Activated CD4-positive, alpha-beta T cell treated with anti-CD3 and anti-CD28 coated beads, Interleukin-2, amount 50 U/mL, for 24 hours (primary cell): ENCODE measurements at places on chromosomes 16 and 17.

- no peak for DNase-seq
Observed at GRCh38 chr16:24077966-24078365, 178.2 kb upstream of the CACNG3 start.

- no peak for DNase-seq
Observed at GRCh38 chr16:89893642-89894548, 20.5 kb downstream of the TCF25 start.

DNA sequence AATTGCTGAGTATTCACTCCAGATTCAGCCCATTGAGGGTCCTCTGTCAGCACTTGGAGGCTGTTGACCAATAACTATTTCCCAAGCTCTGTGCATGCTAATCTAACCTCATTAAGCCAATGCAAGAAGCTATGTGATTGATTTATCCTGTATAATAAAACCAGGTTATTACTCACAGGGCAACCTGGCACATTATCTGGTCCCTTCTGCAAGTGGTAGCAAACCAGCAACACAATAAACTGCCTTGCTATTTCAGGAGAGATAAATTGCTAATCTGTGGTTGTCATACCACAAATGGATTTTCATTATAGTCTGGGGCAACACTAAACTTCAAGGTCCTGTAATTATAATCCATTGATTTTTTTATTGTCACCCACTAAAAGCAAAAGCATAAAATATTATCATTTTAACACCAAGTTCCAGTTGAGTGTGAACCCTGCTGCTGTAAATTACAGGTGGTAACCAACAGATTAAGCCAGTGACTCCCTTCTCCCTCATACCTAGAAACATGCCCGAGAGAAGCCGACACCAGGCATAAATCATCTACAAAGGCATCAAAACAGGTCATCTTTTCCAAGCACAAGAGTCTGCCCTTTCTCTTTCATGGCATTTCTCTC, 51.1 kb upstream of the SOX9 start:
- DNase-seq = no peak

- no peak for DNase-seq
Observed at GRCh38 chr16:1038932-1039331, 33.6 kb upstream of the SSTR5 start.

DNA sequence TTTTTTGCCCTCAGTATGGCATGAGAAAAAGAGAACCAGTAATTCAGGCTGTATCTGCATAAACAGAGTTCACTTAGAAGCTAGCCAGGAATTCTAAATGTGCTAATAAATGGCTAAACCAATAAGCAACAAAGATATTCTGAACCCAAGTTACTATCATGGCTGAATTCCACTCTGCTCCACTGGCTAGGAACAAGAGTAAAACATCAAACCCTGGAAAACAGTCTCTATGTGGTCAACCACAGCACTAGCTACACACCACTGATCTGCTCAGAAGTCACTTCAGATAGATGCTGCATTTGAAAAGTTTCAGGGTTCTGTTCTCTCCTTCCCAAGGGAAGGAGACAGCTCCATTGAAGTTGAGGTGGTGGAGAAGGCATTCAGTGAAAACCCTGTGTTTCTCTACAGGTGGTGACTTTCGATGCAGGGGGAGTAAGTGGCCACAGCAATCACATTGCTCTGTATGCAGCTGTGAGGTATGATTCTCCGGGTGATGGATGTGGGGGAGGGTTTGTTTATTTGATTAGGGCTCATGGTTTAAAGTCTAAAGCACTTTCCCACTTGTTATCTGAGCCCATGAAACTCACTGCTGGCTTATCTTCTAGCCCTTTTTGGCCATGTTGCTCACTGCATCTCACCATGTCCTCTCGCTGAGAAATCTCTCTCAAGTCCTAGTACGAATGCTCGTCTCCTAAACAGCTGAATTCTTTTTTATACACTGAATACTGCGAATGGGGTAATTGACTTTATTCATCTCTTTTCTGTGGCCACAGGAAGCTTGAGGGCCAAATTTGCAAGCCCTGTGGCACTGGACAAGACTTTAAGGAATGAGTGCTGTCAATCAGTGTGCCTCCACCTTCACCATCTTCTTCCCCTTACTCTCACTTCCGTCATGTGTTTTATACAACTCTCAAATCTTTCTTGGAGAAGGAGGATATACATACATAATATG, 39.9 kb downstream of the CENPV start:
- no peak for DNase-seq

GRCh38 chr16:72665701-72666100, 382.2 kb downstream of the ZFHX3 start:
- no peak for DNase-seq

GRCh38 chr16:84144209-84144858, 643 bp downstream of the HSDL1 start:
- DNase-seq = peak; percentile 11

DNA sequence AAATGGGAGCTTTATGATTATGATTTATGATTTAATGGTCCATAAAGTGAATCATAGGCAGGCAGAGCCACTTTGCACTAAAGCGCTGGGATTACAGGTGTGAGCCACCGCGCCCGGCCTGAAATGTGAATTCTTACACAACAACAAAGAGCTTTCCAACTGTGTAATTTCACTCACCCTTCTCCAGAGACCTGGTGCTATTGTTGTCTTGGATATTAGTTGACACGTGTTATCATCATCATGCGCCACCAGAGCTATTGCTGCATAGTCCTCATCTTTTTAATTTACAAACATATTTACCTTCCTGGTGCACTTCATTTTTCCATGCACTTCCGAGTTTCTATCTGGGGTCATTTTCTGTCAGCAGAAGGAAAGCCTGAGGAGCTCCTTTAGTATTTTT, 4.8 kb upstream of the UTS2R start:
- no peak for DNase-seq

DNA sequence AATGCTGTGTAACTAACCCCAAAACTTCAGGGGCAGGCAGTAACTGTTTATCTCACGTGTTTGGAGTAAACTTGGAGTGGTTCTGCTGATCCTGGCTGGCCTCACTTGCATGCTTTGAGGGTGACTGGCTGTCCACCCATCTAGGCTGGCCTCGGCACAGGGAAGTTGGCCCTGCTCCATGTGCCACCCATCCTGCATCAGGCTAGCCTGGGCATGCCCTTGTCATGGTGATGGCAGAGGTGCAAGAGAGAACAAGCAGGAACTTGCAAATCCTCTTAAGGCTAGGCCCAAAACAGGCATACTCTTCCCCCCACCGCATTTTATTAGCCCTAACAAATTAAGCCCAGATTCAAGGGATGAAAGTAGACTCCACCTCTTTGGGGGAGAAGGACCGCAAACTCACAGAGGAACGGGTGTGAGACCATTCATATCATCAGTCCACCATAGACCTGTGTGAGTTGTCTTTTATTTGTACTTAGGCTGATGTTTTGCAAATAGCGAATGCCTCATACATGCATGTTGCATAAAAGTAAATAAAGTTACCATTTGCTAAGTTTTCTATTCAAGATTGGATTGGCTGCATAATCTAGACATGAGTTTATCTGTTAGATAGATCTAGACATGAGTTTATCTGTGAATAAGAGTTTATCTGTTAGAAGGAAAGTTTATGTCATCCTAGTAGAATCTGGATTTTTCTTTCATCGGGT, 221.0 kb downstream of the CCDC182 start:
- DNase-seq = no peak

DNA sequence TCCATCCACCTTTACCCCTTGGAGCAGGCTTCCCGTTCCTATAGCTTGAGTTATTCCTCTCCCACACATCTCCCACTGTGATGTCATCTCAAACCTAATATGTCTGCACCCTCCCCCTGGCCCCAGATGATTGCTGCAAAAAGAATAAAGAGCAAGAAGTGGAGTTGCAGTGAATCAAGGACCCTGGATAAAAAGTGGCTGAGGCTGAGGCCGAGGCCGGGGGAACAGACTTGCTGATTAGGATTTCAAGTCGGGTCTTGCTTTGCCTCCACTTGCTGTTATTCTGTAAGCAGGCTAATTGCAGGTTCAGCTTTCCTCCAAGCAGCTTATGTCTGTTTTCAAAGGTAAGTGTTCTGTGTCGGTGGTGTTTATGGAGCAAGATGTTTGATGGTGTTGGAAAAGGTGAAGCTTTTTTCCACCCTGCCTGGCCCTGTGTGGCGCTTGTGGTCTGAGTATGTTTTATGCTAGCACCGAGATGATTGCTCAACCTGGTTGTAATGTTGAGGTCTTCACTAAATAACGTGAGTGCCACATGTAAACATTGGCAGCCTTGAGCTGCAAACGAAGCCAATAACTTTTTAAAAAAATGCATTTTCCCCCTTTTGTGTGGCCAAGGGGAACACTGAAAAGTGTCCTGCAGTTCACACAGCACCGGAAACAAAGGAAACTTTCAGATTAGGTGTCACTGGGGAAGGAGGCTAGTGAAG, 15.4 kb downstream of the HS3ST3B1 start:
- no peak for DNase-seq

- no peak for DNase-seq
Observed at GRCh38 chr16:83706394-83706793, 101.4 kb upstream of the HSBP1 start.

DNA sequence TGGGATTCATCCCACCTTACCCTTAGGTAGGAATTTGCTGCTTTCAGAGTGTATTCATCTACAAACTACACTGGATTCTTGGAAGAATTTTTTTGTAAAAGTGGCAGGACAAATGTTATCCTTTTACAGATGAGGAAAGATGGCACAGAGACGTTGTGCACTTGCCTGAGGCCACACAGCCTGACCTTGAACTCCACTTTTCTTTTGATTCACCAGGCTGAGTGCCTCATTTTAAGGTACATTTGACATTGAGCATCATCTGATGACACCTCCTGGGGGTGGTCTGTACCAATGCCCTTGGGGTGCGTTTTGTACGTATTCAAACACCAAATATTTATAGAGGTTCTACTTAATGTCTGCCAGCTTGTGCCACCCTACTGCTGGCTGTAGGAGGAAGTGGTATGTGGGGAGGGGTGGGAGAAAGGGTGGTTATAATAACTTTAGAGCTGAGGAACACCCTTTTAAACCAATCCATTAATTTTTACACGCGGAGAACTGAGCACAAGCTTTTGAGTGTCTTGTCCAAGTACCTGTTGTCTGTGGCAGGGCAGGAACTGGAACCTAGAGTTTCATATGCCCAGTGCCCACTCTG, 29.1 kb downstream of the HS3ST3B1 start:
- no peak for DNase-seq

- no peak for DNase-seq
Observed at GRCh38 chr16:83312718-83313245, 495.0 kb upstream of the HSBP1 start.

DNA sequence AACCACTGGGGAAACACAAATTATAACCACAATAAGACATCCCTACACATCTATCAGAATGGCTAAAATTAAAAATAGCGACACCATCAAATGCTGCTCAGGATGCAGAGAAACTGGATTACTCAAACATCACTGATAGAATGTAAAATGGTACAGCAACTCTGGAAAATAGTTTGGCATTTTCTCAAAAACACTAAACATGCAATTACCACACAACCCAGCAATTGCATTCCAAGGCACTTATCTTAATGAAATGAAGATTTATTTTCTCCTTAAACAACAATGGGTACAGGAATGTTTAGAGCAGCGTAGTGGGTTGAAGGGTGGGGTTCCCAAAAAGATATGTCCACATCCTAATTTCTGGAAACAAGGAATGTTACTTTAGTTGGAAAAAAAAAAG, 309.0 kb upstream of the PMFBP1 start:
- DNase-seq = no peak

GRCh38 chr16:69860233-69861231, 90.6 kb upstream of the CLEC18A start:
- DNase-seq = no peak

GRCh38 chr17:81254955-81255717, 16.0 kb downstream of the NDUFAF8 start:
- no peak for DNase-seq

- DNase-seq = no peak
Observed at GRCh38 chr17:47895347-47895855, 635 bp upstream of the SP2 start.

DNA sequence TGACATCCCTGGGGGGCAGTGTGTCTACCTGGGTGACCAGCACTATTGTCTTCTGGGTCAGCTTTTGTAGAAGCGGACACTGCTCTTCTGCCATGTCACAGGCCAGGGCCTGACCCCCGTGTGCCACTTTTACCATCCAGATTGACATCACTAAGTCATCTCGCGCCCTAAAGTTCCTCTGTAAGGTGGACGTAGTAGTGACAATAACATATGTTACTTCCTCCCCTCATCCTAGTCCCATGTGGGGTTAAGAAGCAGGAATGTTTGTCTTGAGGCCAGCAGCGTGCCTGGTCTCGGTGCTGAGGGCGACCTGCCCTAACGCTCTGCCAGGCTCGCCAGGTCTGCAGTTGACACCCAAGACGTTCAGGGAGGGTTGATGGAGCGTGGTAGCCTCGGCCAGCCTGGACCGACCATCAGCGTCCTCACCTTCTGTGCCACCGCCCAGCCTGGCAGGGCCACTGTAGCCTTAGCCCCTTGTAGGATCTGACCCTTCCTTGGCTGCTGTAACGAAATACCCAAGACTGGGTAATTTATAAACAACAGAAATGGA, 20.7 kb downstream of the GAA start:
- DNase-seq = no peak

GRCh38 chr16:2078096-2078495, 30.3 kb downstream of the TSC2 start:
- DNase-seq = no peak

GRCh38 chr16:51053775-51054174, 97.3 kb downstream of the SALL1 start:
- no peak for DNase-seq

GRCh38 chr16:86118467-86119307, 219.7 kb downstream of the IRF8 start:
- DNase-seq = no peak

DNA sequence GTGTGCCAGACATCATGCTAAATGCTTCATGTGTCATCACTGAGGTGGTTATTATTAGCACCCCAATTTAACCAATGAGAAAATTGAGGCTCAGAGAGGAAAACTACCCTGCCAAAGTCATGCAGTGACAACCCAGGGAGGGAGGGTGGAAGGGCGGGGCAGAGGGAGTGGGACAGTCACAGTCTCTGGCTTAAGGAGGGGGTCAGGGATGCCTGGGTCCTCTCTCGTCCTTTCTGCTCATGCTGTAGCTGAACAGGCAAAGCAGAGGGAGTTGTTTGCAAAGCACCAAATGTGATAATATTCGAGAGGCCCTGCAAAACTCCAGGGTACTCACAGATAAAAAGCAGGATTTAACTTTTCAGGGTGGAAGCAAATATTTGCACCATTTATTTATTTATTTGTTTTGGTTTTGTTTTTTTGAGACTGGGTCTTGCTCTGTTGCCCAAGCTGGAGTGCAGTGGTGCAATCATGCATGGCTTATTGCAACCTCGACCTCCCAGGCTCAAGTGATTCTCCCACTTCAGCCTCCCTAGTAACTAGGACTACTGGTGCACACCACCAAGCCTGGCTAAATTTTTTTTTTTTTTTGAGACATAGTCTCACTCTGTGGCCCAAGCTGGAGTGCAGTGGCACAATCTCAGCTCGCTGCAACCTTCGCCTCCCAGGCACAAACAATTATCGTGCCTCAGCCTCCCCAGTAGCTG, 47.9 kb upstream of the NKD1 start:
- no peak for DNase-seq

GRCh38 chr16:11655655-11656054, 12.6 kb upstream of the SNN start:
- no peak for DNase-seq

- no peak for DNase-seq
Observed at GRCh38 chr17:4387137-4387536, 20.7 kb upstream of the UBE2G1 start.
